ENCODE measurements at places on chromosomes 7 and 10.
A peak's percentile ranks its signal among the peaks of the same experiment; 100 is the strongest.

- DNase-seq = no peak
These were observed 7.0 kb downstream of the GPRIN2 start for GRCh38 chr10:46549171-46550075.

- no peak for DNase-seq
These were observed 152.6 kb downstream of the RAPGEF5 start for GRCh38 chr7:22204312-22204711.

DNA sequence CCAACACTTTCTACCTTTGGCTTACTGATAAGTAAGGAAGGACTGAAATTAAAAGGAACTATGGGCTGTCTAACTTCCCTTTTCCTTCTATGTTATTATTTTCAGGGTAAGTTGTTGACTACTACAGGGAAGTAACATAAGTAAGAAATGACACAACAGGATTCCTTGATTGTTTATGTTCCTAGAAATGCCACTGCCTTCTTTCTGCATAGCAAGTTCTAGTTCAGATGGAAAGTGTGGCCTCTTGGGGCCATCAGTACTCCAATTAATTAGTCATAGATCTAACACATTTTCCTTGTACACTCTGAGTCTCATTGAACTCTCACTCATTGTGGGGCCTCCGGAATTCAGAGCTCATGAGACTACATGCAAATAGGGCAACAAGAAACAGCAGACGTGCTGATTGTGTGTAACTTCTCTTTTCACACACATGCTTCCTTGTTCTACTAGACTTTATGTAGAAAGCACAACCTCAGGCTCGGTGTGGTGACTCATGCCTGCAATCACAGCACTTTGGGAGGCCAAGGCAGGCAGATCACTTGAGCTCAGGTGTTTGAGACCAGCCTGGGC, 35.3 kb upstream of the HIBADH start:
- DNase-seq = no peak

- DNase-seq = no peak
These were observed 56.5 kb downstream of the PWWP2B start for GRCh38 chr10:132453470-132453861.

GRCh38 chr10:118173296-118173695, 126.6 kb upstream of the RAB11FIP2 start:
- DNase-seq = no peak

DNA sequence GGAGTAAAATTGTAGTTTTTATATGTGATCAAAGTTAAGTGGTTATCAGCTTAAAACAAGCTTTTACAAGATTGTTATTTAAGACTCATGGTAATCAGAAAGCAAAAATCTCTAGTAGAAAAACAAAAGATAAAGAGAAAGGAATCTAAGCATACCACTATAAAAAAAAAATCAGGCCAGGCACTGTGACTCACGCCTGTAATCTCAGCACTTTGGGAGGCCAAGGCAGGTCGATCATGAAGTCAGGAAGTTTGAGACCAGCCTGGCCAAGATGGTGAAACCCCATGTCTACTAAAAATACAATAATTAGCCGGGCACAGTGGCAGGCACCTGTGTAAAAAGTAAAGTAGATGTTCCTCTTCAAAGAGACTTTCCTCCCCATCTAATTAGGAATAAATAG, 265.9 kb upstream of the NRP1 start:
- DNase-seq = no peak

DNA sequence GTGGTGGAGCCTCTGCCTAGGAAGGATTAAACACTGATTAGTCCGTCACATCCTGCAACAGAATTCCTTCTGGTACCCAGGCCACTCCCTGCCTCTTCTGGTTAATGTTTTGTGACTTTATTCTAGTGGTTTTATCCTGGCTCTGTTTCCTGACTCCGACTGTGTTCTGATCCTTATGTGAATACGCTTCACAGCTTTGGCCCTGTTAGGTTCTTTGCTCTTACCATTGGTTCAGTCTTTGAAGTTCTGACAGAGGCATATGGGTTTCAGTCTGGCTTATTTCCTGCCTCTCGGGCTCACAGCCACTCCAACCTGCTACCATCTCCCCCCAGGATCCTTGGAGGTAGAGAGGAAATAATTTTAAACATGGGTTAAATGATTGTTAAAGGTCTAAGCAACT, 23.2 kb upstream of the FGL2 start:
- peak; percentile 31 for DNase-seq

DNA sequence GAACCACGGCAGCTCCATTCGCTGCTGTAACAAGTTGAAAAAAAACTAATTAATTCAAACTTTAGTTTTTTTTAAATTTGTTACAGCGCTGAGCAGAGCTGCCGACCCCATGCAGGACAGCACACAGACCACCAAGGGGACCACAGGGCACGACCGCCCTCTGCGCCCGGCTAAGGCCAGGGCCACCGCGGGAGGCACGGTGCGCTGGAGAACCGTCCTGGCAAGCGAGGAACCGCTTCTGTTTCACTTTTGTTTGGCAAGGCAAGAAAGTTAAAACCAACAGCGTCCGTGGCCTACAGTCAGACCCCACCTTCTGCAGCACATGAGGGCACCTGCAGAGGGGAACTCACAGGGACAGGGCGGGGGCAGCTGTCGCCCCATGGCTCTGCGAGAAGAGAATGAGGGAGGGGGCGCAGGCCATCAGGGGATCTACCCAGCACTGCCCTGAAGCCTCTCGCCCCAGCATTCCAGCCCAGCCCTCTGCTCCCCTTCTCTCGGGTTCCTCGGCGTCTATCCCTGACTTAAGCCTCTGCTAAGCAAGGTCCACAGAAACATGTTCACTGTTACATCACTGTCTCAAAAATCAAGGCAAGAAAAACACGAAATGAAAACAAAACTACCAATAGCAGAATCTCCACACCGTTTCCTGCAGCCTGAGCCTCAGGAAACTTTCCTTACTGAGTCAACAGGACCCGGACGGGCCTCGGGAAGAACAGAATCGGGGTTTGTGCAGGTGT, 204.4 kb downstream of the DIP2C start:
- DNase-seq = peak; percentile 31

DNA sequence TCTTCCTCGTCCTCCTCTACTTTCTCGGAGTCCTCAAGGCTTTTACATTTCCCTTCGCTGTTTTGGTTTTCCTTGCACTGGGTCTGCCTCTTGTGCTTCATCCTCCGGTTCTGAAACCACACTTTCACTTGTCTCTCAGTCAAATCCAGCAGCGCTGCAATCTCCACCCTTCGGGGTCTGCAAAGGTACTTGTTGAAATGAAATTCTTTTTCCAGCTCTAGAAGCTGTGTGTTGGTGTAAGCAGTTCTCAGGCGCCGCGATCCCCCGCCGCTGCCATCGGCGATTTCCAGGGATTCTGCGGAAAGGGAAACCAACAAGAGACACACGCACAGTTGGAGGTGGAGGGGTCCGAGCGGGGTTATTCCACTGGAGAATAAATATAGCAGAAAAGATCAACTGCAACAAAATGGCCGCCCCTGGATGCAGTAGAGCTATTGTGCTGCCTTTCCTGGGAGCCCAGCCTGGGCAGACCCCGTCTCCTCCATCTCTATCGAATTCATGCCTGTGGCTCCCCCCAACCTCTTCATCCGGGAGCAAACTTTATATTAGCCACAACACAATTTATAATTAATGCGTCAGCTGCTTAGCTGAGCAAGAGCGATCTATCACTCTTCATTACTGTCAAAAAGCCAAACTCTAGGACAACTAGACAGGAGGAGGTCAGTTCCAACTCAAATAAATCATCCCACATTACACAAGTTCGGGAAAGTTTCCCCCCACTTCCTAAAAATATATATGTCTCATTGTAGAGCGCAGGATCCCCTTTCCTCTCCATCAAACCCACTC, 1.1 kb downstream of the HOXA2 start:
- DNase-seq = no peak

DNA sequence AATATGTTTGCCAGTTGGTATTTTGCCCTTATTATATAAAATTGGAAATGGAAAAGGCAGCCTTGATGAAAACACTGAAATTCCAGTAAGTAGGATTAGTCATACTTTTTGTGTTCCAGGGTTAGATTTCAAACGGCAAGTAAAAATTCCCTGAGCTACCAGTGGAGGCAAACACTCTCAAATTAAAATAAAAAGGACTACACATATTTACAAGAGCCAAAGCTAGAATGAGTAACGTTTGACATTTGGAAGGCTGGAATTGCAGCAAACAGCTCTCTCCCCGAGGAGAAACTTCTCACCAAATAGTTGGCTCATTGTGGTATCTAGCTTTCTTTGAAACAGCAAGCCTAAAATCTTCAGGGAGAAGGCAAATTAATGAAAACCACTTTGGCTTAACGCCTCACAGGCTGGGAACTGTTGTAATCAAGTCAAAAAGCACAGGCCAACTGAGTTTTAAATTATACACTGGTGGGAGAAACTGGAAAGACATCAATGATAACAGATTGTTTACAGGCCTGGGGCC, 288.4 kb downstream of the SNX13 start:
- no peak for DNase-seq

GRCh38 chr7:92325858-92326257, 80.1 kb downstream of the ANKIB1 start:
- DNase-seq = no peak

DNA sequence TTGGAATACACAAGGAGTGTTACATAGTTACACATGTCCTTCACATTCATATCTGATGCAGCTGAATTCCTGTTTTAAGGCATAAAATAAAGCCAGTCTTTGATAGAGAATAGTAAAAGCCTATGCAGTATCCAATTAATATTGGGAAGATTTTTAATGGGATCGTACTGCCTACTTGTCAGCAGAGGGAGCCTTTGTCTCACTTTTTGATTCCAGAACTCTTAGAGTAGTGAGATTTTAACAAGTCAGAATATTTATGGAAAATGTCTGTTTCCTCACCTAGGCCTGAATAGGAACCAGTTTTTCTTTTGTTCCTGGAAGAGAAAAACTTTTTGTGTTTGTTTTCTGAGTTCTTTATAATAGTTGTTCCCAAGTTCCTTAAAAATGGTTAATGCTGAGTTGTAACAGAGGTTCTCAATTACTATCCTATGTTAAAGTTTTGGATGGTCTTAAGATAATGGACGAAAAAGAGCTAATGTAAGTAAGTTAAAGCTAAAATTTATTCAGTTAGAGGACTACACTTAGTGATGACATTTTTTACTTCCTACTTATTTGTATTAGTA, 114.0 kb downstream of the BBS9 start:
- DNase-seq = no peak

DNA sequence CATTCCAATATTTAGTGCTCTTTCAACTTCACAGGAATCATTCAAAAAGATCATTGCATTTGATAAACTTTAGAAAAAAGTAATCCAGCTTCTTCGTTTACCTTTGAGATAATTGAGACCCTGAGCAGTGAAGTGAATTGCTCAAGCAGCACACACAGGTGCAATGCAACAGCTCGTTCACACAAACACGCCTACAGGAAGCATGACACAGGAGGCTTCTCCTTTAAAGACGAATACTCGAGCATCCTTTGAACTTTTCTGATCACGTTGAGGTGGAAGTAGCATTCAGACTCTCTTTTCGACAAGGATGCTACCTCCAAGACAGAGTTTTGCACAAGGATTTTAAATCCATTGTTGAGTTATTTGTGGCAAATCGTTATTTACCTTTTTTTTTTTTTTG, 18.0 kb upstream of the RSU1 start:
- DNase-seq = no peak

DNA sequence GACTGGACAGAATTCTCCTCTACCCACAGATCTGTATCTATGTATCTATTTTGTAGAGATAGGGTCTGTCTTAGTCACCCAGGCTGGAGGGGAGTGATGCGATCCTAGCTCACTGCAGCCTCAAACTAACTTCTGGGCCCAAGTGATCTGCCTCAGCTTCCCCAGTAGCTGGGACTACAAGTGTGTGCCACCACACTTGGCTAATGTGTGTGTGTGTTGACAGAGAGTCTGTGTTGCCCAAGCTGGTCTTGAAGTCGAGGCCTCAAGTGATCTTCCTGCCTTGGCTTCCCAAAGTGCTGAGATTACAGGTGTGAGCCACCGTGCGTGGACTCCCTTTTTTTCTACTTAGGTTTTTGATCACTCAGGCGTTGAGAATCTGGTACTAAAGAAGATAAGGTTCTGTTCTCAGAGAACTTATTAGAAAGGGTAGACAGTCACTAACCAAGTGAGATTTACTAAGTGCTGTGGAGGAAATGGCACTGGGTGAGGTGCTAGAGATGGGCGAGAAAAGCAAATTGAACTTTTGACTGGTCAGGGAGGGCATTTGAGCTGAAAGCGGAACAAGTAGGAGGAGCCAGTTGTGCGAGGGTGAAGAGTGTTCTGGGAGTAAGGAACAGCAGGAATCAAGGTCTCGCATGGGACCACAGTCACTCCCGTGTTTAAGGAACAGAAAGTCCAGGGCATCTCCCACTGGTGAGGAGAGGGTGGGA, 18.0 kb downstream of the NDUFB2 start:
- DNase-seq = no peak

GRCh38 chr7:157444843-157445135, 108.0 kb downstream of the DNAJB6 start:
- no peak for DNase-seq

DNA sequence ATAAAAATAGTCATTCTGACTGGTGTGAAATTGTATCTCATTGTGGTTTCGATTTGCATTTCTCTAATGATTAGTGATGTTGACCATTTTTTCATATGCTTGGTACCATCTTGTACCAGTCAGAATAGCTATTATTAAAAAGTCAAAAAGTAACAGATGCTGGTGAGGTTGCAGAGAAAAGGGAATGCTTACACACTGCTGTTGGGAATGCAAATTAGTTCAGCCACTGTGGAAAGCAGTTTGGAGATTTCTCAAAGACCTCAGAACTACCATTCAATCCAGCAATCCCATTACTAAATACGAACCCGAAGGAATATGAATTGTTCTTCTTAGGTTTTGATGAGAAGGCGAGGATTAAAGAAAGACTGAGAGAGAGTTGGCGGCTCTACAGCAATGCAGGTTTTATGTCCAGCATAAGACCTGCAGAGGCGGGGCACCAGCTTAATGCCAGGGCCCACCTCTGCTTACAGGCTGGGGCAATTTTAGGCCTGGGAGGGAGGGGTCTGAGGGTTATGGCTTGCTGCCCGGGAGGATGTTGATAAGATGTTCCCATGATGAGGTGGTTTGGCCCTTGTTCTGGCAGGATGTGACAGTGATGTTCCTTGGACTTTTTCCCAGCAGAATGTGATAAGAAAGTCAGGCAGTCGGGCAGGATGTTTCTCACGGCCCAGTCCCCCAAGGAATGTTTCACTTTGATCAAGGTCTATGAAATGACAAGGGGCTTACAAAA, 74.4 kb downstream of the MEST start:
- DNase-seq = no peak
